Sigmoid colon (tissue), 7 donors: ENCODE measurements at places on chromosomes 4 and X. TPM values are rescaled to one million over a fixed set of nuclear protein-coding genes. Genes with fewer than 3 reads are reported as not detected.
A peak's percentile ranks its signal among the peaks of the same experiment; 100 is the strongest.

- no peak overlapping the region for H3K27ac ChIP-seq
- H3K4me3 ChIP-seq = no peak overlapping the region
- peaks cover 25% of the 10 kb centered on the region for H3K4me1 ChIP-seq
- no peaks in the 10 kb centered on the region for H3K27me3 ChIP-seq
- DNase-seq = peak; percentile 86
These were observed 3.1 kb upstream of the GRPEL1 start for GRCh38 chr4:7070729-7071511.

- H3K4me3 ChIP-seq = no peak overlapping the region
- no peaks in the 10 kb centered on the region for H3K4me1 ChIP-seq
- no peaks in the 10 kb centered on the region for H3K36me3 ChIP-seq
- H3K27me3 ChIP-seq = no peaks in the 10 kb centered on the region
These were observed 81.0 kb downstream of the WWC2 start for GRCh38 chr4:183180096-183180495.

- no peak overlapping the region for H3K4me3 ChIP-seq
- H3K36me3 ChIP-seq = no peaks in the 10 kb centered on the region
- H3K27me3 ChIP-seq = no peaks in the 10 kb centered on the region
- DNase-seq = no peak
These were observed 74.7 kb downstream of the TRAM1L1 start for GRCh38 chr4:117010671-117011070.

DNA sequence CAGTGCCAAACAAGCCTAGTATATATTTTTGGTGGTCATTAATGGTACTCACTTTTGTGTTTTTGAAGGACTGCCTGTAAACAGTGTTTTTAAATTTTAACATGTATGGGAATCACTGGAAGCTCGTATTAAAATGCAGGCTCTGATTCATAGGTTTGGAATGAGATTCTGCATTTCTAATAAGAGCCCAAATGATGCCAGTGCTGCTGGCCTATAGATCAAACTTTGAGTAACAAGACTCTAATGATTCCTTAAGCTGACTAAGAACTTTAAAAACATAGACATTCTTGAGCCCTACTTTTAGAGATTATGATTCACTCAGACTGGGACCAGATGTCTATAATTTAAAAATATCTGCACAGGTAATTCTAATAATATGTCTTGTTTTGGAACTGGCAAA, 823.2 kb upstream of the LCORL start:
- DNase-seq = no peak
- no peak overlapping the region for H3K27ac ChIP-seq
- peaks cover 19% of the 10 kb centered on the region for H3K4me1 ChIP-seq
- H3K4me3 ChIP-seq = no peak overlapping the region
- no peaks in the 10 kb centered on the region for H3K27me3 ChIP-seq
- no peaks in the 10 kb centered on the region for H3K36me3 ChIP-seq

GRCh38 chr4:25928379-25929297, 14.6 kb downstream of the SMIM20 start:
- no peak overlapping the region for H3K4me3 ChIP-seq
- no peaks in the 10 kb centered on the region for H3K4me1 ChIP-seq
- H3K36me3 ChIP-seq = peaks cover 5% of the 10 kb centered on the region
- no peak for DNase-seq

- no peak for DNase-seq
- no peak overlapping the region for H3K4me3 ChIP-seq
- H3K27ac ChIP-seq = no peak overlapping the region
- H3K36me3 ChIP-seq = no peaks in the 10 kb centered on the region
These were observed 12.7 kb upstream of the CXCL8 start for GRCh38 chr4:73727685-73728084.

DNA sequence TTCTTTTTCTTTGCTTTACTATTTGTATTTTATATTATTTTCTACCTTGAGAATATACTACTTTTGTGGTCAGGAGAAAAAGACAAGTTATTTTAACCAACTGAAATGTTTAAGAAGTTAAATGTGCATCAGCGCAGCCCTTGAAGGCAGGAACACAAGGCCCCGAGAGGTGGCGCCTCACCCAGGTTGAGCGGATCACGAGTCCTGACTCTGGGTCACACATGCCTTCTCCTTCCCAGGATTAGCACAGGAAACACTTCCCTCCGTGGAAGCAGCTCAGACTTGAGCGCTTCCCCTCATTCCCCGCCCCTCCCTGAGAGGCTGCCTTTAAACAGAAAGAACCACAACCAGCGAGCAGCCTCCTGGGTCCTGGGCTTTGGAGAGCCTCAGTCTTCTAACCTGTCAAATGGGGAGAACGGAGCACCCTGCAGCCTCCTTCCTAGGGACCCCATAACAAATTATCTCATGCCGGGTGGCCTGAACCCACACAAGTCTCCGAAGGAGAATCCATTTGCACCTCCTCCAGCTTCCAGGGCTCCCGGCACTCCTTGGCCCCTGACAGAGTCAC, 217.6 kb downstream of the AFAP1 start:
- H3K27ac ChIP-seq = no peak overlapping the region
- H3K4me3 ChIP-seq = no peak overlapping the region
- H3K27me3 ChIP-seq = no peaks in the 10 kb centered on the region
- DNase-seq = no peak
- H3K36me3 ChIP-seq = no peaks in the 10 kb centered on the region

GRCh38 chr4:121764702-121765367, at the start of gene SMIM43:
SMIM43 (minus strand) TSS chr4:121765164; CDS start chr4:121765105, 59 bp downstream.
- H3K27me3 ChIP-seq = peaks cover 8% of the 10 kb centered on the region
- no peak within 1 kb of the TSS for H3K27ac ChIP-seq
- DNase-seq = no peak
- H3K4me1 ChIP-seq = peaks cover 6% of the 10 kb centered on the region

DNA sequence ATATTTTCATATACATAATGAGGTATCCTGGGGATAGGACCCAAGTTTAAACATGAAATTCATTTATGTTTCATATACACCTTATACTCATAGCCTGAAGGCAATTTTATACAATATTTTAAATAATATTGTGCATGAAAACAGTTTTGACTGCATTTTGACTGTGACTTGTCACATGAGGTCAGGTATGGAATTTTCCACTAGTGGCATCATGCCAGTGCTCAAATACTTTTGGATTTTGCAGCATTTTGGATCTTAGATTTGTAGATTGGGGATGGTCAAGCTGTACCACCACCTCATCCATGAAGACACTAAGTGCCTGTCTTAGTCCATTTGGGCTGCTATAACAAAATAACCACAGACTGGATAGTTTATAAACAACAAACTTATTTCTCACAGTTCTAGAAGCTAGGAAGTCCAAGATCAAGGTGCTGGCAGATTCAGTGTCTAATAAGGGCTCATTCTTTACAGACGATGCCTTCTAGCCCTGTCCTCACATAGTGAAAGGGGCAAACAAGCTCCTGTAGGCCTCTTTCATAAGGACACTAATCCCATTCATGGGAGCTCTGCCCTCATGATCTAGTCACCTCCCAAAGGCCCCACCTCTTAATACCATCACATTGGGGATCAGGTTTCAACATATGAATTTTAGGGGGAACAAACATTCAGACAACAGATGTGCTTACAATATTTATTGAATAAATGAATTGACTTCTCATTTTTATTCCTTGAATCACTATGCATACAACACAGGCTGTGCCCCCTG, 9.4 kb downstream of the NUDT6 start:
- no peaks in the 10 kb centered on the region for H3K27me3 ChIP-seq
- H3K36me3 ChIP-seq = no peaks in the 10 kb centered on the region
- H3K4me1 ChIP-seq = peaks cover 3% of the 10 kb centered on the region
- no peak overlapping the region for H3K27ac ChIP-seq
- no peak overlapping the region for H3K4me3 ChIP-seq
- no peak for DNase-seq

DNA sequence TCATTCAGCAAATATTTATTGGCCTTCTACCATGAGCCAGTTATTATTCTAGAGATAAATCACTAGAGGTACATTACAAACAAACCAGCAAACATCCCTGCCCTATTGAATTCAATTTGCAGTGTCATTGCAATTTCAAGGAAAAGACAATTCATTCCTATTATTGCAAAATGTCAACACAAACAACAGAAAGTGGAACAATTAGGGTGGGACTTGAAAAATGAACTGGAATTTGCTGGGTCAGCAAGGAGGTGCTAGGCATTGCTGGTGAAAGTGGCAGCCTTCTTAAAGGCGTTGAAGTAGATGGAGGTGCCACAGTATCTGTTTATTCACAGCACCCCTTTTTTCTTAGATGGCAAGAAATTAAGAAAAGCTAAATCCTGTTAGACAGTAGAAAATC, 224.0 kb upstream of the BMP3 start:
- H3K4me1 ChIP-seq = no peaks in the 10 kb centered on the region
- H3K27ac ChIP-seq = no peak overlapping the region
- no peaks in the 10 kb centered on the region for H3K36me3 ChIP-seq

- no peaks in the 10 kb centered on the region for H3K27me3 ChIP-seq
- peaks cover 47% of the 10 kb centered on the region for H3K4me1 ChIP-seq
- no peak overlapping the region for H3K27ac ChIP-seq
- H3K36me3 ChIP-seq = no peaks in the 10 kb centered on the region
- DNase-seq = no peak
These were observed 9.3 kb downstream of the RNF4 start for GRCh38 chr4:2478229-2478628.

- H3K4me3 ChIP-seq = peak overlapping the region; percentile 38
- peaks cover 9% of the 10 kb centered on the region for H3K4me1 ChIP-seq
- DNase-seq = no peak
- no peaks in the 10 kb centered on the region for H3K27me3 ChIP-seq
- no peak overlapping the region for H3K27ac ChIP-seq
These were observed 224.2 kb downstream of the STIM2 start for GRCh38 chr4:27084685-27085361.

GRCh38 chrX:24410514-24411189, 50.2 kb downstream of the SUPT20HL1 start:
- H3K4me3 ChIP-seq = no peak overlapping the region
- H3K27me3 ChIP-seq = no peaks in the 10 kb centered on the region
- H3K27ac ChIP-seq = no peak overlapping the region
- no peak for DNase-seq

- no peak for DNase-seq
- no peak overlapping the region for H3K27ac ChIP-seq
- H3K27me3 ChIP-seq = no peaks in the 10 kb centered on the region
- H3K36me3 ChIP-seq = no peaks in the 10 kb centered on the region
- H3K4me3 ChIP-seq = no peak overlapping the region
These were observed 324.6 kb downstream of the MID1IP1 start for GRCh38 chrX:39125834-39126233.

DNA sequence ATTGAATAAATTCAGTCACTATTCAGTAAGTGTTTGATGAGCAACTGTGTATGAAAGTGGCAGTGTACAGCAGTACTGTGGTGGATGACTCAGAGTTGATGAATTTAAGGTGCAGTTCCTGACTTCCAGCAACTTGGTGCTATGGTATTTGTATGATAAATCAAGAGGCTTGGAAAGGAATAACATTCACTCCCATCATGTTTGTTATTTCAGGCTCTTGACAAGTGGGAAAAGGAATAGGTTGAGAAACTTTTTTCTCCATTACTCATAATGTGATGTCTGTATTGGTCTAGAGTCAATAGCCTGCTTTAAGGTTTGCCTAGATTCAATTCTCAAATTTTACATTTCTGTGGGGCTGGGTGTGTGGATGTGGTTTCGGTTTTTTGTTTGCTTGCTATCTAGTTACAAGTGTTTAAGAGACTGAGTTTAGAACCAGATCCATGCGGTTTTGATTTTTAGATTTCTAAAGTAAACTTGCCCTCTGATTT, 35.1 kb upstream of the CYP2U1 start:
- DNase-seq = no peak
- peaks cover 64% of the 10 kb centered on the region for H3K4me1 ChIP-seq
- H3K27ac ChIP-seq = peak overlapping the region; percentile 49
- H3K4me3 ChIP-seq = no peak overlapping the region

GRCh38 chr4:18012807-18013462, 8.6 kb downstream of the LCORL start:
- no peak for DNase-seq
- H3K4me1 ChIP-seq = peaks cover 20% of the 10 kb centered on the region
- H3K4me3 ChIP-seq = no peak overlapping the region
- no peak overlapping the region for H3K27ac ChIP-seq
- H3K27me3 ChIP-seq = no peaks in the 10 kb centered on the region
- no peaks in the 10 kb centered on the region for H3K36me3 ChIP-seq

- no peak overlapping the region for H3K4me3 ChIP-seq
- no peak for DNase-seq
- H3K4me1 ChIP-seq = no peaks in the 10 kb centered on the region
- H3K27ac ChIP-seq = no peak overlapping the region
- H3K27me3 ChIP-seq = no peaks in the 10 kb centered on the region
- H3K36me3 ChIP-seq = no peaks in the 10 kb centered on the region
These were observed 59.3 kb downstream of the MAGEA1 start for GRCh38 chrX:153238361-153238760.

PABPC1L2B gene
- total RNA-seq = not detected

PRSS48 gene
- total RNA-seq = not detected

ADH7 gene
- total RNA-seq = not detected

HSFX1 gene
- total RNA-seq = 1.1 TPM

TRMT10A gene
- total RNA-seq = 7.1 TPM

FOXO4 gene
- total RNA-seq = 25.3 TPM

TRO gene
- total RNA-seq = 13.0 TPM

UGT2B11 gene
- total RNA-seq = not detected

SPANXN3 gene
- not detected for total RNA-seq
